ENCODE measurements at places on chromosomes 16 and 17.

DNA sequence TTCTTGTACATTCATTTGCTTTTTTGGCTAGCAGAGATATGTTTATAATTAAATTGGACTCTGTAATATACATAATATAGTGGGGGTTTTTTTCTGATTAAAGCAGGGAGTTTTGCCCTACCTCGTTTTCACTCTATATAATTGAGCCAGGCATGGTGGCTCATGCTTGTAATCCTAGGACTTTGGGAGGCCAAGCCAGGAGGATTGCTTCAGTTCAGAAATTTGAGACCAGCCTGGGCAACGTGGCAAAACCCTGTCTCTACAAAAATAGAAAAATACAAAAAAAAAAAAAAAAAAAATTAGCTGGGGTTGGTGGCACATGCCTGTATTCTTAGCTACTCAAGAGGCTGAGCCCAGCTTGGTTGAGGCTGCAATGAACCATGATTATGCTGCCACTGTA lies 42.2 kb downstream of the PAFAH1B1 start:
- no peak for DNase-seq

DNA sequence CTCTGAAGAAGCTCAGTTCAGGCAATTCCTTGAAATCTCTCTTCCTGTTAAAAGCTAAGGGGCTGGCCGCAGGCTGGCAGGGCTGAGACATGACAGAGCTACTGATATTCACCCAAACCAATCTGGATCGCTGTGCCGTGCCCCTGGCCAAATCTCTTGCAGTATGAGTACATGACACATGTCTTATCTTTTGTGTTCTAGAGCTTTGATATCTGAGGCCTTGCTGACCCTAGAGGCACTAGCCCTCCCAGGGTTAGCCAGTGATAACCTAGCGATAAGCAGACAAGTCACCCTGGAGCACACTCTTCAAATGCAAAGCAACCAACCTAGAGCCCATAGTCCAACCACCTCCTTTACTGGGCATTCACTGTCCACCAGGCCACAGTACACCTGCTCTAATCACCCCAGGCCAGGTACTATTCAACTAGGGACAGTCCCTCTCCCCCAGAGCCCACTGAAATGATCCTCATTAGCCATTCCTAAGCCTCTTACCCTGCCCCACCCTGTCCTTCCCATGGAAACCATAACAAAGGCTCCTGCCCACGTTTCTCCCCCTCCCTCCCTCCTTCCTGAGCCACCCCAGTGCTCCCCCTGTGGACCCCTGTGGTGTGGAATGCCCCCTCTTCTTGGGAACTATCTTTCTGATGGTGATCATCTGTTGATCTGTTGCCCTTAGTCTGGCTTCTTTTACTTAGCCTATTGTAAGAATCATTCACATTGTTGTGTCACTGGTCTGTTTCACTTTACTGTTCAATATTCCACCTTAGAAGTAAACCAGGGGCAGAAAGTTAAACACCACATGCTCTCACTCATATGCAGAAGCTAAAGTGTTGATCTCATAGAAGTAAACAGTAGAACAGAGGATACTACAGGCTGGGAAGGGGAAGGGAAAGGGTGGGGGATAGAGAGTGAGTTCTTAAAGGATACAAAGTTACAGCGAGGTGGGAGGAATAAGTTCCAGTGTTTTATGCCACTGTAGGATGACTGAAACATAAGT lies 52.5 kb downstream of the TEKT5 start:
- DNase-seq: no peak

DNA sequence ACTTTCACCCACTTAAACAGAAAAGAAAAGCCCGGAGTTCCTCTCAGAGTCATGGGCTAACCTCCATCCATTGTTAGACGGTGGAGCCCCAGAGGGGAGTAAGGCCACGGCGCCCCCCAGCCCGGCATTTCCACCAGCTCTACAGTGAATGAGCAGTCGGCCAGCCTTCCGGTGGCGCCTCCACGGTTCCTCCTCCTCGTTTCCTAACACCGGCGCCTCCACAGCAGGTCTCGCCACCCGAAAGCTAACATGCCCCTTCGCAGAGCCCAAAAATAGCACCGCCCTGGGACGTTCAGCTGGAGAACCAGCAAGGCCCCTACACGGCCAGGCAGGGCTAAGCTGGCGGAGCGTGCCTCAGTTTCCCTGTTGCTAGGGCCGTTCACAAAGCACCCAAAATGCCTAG lies 858 bp downstream of the MMD start:
- no peak for DNase-seq

DNA sequence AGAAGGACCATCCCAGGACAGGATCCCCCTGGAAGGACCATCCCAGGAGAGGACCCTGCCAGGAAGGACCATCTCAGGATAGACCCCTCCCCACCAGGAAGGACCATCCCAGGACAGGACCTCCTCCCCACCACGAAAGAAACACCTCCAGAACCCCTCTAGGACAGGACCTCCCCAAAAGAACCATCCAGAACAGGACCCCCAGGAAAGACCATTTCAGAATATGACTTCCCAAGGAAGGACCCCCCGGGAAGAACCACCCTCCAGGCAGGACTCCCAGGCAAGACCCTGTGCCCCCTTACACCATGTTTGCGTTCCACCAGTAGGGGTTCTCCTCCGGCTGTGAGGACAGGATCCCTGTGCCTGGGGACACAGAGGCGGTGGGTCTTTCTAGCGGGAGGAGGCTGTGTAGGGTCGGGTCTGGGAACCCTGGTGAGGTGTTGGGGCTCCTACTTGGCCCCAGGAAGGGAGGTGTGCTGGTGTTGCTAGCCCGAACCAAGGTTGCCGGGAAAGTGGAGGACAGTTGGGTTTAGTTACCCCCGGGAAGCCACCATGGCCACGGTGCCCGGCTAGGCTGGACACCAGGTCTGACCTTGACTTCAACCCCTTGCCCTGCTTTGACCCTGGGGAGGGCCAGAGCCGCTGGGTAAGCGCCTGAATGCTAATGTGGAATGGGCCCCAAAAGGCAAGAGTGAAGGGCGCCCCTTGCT lies 2.2 kb downstream of the NOTUM start:
- no peak for DNase-seq

DNA sequence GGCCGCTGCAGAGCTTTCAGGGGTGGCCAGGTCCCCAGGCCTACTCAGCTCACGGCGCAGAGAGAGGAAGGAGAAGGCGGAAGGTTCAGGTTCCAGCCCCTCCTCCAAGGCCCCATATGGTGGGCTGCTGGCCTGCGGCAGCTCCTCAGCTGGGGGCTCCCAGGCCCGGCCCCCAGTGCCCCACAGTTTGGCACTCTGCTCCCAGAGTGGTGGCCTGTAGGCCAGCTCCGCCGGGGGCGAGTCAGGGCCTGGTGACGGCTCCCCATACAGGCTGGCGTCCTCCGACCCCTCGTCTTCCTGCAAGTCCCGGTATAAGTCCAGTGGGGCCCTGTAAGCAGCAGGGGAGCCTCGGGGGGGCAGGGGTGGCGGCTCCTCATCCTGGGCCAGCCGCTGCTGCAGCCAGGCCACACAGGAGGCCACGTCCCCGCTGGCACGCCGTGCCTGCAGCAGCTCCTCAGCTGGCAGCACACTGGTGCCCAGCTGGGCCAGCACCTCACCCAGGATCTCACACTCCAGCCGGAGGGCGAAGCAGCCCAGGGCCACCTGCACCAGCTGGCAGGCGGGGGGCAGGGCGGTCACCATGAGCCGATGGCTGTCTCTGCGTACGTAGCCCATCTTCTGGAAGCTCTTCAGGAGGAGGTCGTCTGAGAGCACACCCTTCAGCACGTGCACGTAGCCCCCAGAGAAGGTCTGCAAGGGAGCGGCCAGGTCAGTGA lies 3.7 kb downstream of the SPATA2L start:
- DNase-seq: no peak
